ENCODE measurements at places on chromosomes 4 and X.

DNA sequence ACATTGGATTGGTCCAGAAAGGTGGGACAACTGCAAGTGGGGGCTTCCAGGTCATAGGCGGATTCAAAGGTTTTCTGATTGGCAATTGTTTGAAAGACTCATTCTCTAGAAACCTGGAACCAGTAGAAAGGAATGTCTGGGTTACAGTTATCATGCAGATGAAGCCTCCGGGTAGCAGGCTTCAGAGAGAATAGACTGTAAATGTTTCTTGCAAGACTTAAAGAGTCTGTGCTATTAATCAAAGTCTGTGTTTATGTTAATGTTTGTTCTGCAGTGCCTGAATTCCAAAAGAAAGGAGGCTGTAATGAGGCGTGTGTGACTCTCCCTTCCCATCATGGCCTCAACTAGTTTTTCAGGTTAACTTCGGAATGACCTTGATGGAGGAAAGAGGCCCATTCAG is 43.9 kb upstream of the GC start:
- ATAC-seq, result no peak

GRCh38 chrX:56744996-56745395 is 16.0 kb downstream of the NBDY start:
- ATAC-seq, result peak; percentile 75

- no peak for ATAC-seq
These were observed 286.8 kb upstream of the VCX3A start for GRCh38 chrX:6821730-6822129.

DNA sequence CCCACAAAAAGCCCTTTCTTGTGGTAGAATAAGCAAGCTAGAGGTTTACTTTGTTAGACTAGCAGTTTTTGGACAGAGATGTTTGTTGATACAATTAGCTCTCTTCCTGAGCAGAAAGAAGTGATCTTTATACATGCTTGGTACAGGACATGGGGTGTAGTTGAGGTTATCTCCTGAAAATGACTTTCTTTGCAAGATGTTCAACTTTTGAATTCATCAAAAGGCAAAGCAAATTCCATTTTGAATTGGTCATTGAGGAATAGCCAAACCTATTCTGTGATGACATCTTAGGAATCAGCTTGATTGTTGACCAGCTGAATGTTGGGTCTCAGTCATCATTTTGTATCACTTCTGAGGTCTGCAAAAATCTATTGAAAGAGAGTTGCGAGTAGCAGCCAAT is 3.8 kb downstream of the CPE start:
- no peak for ATAC-seq

DNA sequence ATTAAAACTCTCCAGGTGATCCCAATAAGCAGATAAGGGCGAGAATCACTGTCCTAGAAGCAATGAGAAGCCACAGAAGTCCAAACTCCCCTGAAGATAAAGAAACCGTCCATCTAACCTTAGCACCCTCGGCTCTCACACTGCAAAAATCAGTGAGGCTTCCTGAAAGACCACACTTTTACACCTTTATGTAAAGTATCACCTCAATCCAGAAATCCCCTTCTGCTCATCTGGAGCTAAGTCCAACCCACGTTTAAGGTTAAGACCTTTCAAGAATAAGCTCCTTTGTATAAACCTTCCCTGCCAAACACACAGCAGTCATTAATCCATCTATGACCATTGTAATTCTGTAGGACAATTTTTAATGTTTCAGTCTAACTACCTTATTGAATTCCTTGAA is 41.7 kb downstream of the LIN54 start:
- no peak for ATAC-seq

- ATAC-seq, result peak; percentile 33
These were observed 34.6 kb upstream of the TMPRSS11D start for GRCh38 chr4:67918428-67918827.

DNA sequence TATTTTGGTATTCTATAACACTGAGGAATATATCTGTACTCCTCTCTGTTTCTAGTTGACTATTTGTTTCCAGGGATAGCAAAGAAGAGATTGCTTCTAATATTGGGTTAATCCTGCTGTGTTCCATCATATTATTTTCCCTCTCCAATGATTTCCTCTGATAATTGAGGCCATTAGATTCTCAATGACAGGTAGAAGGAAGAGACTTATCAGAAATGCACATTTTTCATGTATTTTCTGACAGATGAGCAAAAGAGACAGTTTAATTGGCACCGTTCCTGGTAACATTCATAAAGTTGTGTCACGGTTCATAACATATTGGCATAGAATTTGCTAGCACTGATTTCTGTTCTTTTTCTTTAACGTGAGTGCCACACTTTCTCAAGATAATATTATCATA is 58.2 kb downstream of the NRK start:
- no peak for ATAC-seq

GRCh38 chrX:66988331-66988730 is 349.5 kb upstream of the EDA2R start:
- no peak for ATAC-seq
